ENCODE measurements at places on chromosomes 3 and 15.
A peak's percentile ranks its signal among the peaks of the same experiment; 100 is the strongest.

GRCh38 chr3:171604370-171604769, 144.2 kb upstream of the TNIK start:
- no peak for DNase-seq

GRCh38 chr3:78096488-78097255, 1056.8 kb downstream of the ROBO2 start:
- no peak for DNase-seq

DNA sequence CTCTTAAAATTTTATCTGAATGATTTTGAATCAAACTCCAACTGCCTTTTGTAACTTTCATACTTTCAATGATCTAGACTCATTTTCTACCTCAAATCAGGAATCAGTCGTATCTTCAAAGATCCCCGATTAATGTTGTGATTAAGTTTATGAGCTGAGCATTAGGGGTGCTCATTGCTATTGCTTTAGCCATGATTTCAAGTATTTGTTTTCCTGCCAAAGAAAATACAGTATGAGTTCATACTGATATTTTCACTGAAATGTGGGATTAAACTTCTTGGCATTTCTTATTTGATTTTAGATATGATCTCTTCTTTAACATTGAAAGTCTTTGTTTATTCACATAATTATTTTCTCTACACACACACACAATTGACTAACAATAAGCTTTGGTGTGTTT, 785.6 kb downstream of the NTRK3 start:
- DNase-seq = no peak

- no peak for DNase-seq
Observed at GRCh38 chr3:57164217-57164656, 916 bp downstream of the IL17RD start.

DNA sequence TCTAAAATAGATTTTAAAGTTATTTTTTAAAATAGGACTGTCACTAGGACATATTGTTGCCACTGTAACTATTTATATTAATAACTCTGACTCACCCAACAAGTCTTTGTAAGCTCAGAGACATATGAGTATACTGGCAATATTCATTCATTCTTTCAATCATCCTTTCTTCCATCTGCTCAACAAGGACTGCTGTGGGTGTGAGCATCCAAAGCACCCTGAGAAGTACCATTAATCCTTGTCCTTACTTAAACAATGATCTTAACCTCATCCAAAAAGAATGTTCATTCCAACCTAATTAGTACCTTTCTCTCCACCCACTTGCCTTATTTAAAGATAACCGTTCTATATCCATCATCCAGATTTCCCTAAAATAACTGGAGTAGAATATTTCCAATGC, 94.2 kb upstream of the PPP2R3A start:
- DNase-seq = no peak

- DNase-seq = peak; percentile 24
Observed at GRCh38 chr3:57397175-57398026, 104.9 kb upstream of the ASB14 start.

GRCh38 chr3:126858887-126859286, 124.0 kb upstream of the PLXNA1 start:
- no peak for DNase-seq
